ENCODE measurements at places on chromosomes 12 and 14.
A peak's percentile ranks its signal among the peaks of the same experiment; 100 is the strongest.

GRCh38 chr12:57474862-57475261 is 4.8 kb downstream of the ARHGAP9 start:
- DNase-seq: no peak

- DNase-seq: no peak
These were observed 47.4 kb downstream of the TCHP start for GRCh38 chr12:109947521-109947920.

- no peak for DNase-seq
These were observed 93.6 kb downstream of the TXNDC16 start for GRCh38 chr14:52458721-52459085.

- no peak for DNase-seq
These were observed 2.6 kb downstream of the AQP6 start for GRCh38 chr12:49975318-49975761.

GRCh38 chr12:153080-153746 is 60.7 kb downstream of the SLC6A12 start:
- DNase-seq: peak; percentile 29

GRCh38 chr14:93160353-93160801 is 24.3 kb downstream of the MOAP1 start:
- DNase-seq: no peak

DNA sequence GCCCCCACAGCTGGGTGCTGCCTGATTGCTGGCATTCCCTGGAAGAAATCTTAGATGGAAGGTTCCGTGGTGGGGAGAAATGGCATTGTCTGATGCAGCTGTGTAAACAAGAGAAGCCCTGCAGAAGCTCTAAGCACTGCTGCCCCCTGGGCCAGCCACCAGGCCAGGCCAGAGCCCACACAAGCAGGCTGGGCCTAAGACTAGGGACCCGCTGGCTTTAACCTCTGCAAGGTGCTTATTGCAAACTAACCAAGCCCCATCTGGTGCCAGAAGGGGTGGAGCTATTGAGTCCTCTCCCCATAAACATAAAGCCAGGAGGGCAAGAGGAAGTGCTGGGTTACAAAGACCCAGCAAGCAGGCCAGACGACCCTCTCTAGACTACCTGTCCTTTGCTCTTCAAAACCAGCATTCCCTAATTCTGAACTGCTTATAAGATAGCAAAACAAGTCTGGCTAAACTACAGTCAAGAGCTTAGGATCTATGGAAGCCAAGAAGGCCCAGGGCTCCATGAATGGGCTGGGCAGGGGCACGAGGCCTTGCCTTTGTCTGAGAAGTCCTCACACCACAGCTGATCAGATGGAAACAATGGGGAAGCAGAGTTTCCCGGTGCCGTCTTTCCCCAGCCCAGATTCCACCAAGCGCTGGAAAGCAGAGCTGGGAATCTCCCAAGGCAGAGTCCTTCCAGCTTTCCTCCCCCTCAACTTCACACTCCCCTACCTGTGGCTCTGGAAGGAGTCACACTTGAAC is 28.8 kb downstream of the P2RX4 start:
- DNase-seq: no peak

- no peak for DNase-seq
These were observed 32.6 kb downstream of the PELI2 start for GRCh38 chr14:56150645-56151345.

DNA sequence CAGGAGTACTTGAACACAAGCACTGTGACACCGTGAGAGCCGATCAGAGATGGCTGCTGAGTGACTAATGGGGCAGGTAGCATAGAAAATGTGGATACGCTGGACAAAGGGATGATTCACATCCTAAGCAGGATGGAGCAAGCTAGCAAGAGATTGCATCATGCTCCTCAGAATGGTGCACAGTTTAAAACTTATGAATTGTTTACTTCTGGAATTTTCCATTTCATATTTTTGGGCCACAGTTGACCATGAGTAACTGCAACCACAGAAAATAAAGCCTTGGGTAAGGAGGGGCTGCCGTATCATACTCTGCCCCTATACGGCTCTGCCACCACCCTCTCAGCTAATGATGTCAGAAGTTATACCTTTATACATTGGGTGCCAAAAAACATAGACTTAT is 23.3 kb upstream of the MARK3 start:
- peak; percentile 88 for DNase-seq

DNA sequence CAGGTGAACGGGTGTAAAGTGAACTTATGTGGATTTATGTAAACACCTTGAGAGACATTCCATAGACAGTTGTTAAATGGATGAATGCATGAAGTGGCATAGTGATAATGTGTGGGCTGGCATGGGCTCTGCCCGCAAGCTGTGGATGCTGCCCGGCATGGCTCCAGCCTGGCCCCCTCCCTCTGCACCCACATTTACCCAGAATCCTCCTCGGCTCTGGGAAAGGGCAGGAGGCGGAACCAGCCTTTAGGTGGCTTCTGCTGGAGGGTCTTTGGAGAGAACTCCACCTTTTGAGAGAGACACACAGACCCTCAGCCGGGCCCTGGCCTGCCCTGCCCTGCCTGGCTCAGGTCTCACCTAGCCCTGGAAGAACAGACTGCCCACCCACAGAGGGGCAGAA is 18.7 kb downstream of the RASAL1 start:
- no peak for DNase-seq

All from NCI-H226 (cell line).